ENCODE measurements at places on chromosomes 12 and 14.

DNA sequence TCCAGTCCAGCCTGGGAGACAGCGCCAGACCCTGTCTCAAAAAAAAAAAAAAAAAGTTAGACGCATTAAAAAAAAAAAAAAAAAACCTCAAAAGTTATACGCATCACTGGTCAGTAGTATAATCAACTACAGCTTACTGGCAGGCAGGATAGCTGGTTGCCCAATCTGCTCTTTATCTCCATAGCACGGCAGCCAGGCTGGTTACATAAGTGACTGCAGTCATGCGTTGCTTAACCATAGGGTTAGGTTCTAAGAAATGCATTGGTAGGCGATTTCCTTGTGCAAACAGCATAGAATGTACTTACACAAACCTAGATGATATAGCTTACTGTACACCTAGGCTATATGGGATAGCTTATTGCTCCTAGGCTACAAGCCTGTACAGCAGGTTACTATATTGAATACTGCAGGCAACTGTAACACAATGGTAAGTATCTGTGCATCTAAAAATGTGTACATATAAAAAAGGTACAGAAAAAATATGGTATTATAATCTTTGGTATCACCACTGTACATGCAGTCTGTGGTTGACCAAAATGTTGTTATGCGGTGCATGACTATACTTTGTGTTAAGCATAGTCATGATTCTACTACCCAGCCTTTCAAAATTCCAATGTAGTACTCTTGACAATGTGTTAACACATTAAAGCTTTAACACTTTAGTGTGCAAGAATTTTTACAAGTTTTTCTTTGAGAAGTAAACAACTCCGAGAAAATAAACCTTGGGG is 8.1 kb downstream of the L2HGDH start:
- DNase-seq, result no peak

DNA sequence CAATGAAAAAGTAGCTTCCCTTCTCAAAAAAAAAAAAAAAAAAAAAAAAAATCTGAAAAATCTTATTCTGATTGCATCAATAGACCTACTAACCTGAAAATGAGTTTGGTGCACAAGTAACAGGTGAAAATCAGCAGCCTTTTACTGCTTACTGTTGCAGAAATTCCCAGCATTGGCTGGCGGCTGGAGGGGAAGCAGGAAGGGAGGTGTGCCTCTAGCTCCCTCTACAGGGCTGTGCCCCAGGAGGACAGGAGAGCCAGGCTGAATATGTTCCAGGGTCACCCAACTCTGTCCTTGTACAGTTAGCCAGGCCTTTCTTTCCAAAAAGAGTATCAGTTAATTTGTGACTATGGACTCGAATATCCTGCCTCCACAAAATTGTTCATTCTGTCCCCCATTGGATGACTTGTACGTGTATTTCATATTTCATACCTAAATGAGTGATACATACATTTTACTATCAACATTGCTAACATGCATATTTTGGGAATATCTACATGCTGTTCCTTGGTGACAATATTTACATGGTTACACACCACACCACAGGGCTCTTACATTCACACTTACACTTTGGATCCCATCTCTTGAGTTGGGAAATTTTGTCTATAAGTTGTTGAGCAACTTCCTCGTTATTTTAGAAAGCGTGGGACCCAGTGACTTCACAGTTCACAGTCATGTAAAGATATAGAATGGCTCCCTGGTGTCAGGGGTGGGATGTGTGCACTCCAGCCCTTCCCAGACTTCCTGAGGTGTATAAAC is 124.8 kb downstream of the SAMD4A start:
- no peak for DNase-seq

GRCh38 chr12:120183211-120183631 is 11.3 kb downstream of the GCN1 start:
- DNase-seq, result no peak

DNA sequence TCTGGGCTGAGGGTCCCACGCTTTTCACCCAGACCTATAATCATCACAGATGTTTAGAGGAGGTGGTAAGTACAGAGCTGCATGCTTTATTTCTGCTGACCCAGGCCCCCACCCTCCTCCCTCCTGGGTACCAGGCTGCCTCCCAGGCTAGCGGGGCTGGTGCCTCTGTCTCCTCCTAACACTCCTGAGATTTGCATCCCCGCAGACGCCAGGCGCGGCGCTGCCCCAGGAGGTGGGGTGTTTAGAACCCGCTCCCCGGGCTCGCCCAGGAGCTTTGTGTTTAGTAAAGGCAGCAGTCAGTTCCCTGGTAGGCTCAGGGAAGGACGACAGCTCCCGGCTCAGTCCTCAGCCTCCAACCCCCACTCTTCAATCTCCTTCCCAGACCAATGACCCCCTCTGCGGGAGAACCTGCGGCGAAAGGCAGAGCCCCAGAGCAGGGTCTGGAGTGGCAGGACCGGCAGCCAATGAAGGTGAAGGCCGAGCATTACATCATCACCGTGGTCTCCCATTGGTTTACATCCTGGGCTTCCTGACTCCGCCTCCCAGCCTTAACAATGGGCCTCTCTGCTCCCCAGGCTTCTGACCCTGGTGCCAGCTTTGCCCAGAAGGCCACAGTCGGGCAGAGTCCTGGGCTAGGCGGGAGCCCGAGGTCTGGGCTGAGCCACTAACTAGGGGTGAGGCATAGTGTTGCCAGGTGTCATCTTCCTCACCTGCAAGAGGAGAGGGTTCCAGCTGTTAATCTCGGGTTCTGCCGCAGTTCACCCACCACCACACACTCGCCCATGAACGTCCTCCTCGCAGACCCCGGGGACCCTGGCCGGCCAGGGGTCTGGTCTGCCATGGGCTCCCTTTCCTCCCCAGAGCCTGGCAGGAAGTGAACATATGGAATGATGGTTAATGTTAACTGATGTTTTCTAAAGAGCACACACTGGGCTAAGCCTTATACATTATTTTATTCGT is 57.5 kb downstream of the CALM1 start:
- DNase-seq, result peak; percentile 67

DNA sequence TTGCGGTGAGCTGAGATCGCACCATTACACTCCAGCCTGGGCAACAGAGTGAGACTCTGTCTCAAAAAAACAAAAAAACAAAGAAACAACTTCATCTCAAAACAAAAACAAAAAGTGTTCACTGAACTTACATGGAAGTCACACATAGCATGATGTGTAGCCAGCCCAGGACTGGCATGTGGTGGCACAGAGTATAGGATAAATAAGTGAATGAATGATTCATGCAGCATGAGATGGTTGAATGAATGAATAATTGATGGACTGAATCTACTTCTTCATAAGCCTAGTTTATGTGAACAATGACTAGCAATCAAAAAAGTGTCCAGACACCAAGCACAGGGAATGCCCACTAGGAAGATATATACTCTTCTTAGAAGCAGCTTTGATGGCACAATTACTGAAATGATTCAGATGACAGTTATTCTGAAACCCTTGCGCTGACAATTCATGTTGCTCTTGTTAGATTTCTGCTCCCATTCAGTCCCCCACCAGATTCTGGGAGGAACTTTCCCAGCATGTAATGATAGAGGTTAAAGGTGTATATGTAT is 31.6 kb upstream of the SERPINA6 start:
- DNase-seq, result no peak

- no peak for DNase-seq
Observed at GRCh38 chr14:24307575-24308341, at the start of gene CIDEB. Gene CIDEB (minus strand): TSS chr14:24307977. CDS start chr14:24307858, 119 bp downstream.

DNA sequence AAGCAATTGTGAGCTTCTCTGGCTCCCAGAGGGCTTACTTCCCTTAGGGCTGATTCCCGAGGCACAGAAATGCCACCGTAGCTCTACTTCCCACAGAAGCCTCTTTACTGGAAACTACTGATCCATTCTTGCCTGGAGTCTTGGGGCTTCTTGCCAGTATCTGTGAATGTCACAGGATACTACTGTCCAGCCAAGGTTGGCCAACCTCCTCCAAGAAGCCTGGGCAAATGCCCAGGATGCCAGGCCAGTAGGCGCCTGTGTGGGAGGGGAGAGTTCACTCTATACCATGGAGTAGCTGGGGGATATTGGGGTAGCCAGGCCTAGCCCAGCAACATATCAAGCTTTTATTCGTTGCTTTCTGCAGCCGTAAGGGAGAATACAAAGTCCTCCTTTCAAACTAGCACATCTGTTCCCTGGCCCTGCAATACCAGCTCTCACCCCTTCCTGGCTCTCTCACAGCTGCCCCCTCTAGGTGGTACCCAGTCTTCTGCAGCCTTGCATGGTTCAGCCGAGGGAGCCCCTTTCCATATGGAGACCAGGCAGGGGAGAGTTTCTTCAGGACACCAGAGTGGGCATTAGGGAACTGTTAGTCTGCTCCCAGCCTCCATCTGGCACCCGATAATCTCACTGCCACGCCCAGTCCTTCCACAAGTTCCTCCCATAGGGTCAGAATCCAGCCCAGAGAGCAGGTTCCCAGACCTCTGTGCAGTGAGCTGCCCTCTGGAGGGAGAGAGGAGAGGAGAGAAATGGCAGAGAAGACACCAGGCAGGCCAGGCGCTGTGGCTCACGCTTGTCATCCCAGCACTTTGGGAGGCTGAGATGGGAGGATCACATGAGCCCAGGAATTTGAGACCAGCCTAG is 24.3 kb upstream of the PLEK2 start:
- no peak for DNase-seq

DNA sequence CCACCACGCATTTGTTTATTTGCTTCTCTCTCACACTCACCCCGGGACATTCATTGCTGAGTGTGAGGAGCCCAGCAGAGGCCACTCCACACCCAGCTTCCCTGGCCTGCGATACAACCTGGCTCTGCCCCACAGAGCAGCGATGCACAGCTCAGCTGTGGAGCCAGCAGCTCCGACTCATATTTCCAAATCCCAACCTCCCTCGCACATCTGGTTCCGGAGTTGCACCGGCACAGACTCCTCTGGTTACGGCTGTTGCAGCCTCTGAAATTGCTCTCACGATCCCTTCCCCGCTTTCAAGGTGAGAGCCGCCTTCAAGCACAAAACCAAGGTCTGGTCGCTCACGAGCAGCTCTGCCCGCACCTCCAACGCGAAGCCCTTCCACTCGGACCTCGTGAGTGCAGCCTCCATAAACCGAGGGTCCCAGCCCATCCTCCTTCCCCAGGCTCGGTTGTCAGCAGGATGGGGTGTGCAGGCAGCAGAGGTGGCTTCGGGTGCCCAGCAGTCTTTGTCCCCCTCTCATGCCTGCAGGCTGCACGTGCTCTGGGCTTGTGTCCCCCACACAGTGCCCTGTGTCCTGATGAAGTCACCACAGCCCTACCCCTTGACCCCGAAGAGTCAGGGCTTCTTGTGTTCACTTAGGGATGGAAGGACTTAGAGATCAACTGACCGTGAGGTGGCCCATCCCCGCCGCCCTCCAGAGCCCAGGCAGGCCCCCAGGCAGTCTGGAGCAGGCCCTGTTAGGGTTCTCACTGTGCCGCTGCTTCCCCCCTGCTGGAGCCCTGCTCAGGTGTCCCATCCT is 184.3 kb downstream of the ADGRD1 start:
- DNase-seq, result no peak

GRCh38 chr14:42872786-42873185 is 1266.1 kb downstream of the LRFN5 start:
- DNase-seq, result no peak

- no peak for DNase-seq
Observed at GRCh38 chr12:42556917-42557316, 32.6 kb downstream of the PRICKLE1 start.

DNA sequence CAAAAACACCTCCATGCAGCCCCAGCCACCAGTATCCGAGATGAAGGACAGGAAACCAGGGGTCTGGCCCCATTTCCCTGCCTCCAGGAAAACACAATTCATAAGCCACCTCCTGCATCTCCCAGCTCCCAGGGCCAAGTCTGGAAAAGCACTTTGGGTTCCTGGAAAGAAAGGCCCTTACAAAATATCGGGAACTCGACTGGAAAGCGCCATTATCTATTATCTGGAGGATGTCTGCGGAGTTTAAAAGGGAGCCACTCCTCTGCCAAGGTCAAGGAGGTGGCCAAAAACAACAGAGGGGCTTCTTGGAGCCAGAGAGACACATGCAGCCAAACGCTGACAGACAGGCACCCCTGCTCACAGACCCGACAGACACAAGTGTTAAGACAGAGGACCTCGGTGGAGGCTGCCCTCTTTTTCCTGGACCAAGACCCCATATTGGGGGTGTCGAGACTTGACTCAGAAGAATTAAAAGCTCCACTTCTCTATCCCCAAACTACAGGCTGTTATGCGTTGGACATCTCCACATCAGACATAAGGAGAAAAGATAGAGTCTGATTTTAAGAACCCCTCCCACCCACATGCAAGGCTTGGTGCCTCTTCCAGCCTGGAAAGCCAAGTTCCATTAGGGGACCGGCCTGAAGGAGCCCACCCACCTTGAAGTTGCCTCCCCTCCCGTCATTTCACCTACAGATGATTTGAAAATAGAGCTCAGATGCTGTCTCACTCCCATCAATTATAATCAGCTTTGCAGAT is 9.6 kb downstream of the ACTN1 start:
- DNase-seq, result no peak

GRCh38 chr12:106018286-106018685 is 120.5 kb downstream of the NUAK1 start:
- no peak for DNase-seq

DNA sequence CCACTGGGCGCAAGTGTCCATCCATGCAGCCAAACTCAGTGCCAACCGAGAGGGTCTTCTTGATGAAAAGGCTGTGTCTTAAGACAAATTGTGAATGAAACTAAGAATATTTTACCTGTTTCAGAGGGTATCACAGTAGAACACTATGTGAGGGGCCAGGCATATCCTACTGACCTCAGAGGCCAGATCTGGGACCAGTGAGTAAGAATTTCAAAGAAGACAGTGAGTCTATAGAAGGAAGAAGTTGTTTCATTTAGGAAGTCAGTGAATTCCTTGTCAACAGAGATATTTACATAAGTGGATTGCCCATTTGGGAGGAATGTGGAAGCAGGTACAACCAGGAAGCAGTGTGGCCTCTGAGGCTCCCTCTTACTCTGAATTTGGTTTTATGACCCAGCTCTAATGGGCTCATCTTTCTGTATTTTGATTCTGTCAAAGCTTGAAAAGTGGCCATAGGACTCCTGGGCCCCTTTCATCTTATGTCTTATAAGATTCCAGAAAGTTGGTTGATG is 137.4 kb downstream of the ZNF664 start:
- DNase-seq, result no peak

DNA sequence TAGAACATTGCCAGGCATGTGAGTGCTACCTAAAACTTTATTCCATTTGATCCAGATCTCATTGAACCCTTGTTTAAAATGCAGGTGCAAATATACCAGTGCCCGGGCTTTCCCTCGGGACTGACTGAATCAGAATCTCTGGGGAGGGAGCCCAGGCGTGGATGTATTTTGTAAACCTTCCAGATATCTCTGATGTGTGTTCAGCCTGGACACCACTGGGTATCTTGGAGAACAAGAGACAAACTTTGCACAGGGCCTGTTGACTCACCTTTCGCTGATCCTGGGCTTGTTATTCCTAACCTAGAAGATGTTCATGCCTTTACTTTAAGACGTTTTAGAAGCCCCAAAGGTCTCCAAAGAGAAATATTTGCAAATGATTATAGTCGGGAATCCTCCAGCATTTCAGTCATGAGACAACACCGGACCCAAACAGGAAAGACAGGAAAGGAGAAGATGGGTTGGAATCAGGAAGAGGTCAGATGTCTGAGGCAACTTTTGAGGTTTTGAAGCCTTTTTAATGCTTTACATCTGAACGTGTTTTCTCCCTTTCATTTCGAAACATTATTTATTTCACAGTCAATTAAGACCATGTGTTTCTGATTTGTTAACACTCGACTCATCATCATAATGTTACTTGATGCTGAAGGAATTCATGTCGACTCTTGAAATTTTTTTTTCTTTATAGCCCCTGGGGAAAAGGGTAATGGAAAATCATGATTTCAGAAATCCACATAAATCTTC is 118.6 kb downstream of the PLXNC1 start:
- DNase-seq, result no peak
